Calu3 (cell line): ENCODE measurements at places on chromosomes 3 and 15. TPM values are rescaled to one million over a fixed set of nuclear protein-coding genes. Genes with fewer than 3 reads are reported as not detected.

GRCh38 chr3:44932986-44933944, 42.7 kb downstream of the ZDHHC3 start:
- H3K4me3 ChIP-seq, result no peak overlapping the region
- no peaks in the 10 kb centered on the region for H3K4me1 ChIP-seq
- DNase-seq, result no peak

- no peak overlapping the region for H3K27ac ChIP-seq
- H3K4me3 ChIP-seq, result peak overlapping the region; percentile 36
- peak; percentile 35 for DNase-seq
Measured at GRCh38 chr3:45915518-45916231, 27.6 kb upstream of the CXCR6 start.

DNA sequence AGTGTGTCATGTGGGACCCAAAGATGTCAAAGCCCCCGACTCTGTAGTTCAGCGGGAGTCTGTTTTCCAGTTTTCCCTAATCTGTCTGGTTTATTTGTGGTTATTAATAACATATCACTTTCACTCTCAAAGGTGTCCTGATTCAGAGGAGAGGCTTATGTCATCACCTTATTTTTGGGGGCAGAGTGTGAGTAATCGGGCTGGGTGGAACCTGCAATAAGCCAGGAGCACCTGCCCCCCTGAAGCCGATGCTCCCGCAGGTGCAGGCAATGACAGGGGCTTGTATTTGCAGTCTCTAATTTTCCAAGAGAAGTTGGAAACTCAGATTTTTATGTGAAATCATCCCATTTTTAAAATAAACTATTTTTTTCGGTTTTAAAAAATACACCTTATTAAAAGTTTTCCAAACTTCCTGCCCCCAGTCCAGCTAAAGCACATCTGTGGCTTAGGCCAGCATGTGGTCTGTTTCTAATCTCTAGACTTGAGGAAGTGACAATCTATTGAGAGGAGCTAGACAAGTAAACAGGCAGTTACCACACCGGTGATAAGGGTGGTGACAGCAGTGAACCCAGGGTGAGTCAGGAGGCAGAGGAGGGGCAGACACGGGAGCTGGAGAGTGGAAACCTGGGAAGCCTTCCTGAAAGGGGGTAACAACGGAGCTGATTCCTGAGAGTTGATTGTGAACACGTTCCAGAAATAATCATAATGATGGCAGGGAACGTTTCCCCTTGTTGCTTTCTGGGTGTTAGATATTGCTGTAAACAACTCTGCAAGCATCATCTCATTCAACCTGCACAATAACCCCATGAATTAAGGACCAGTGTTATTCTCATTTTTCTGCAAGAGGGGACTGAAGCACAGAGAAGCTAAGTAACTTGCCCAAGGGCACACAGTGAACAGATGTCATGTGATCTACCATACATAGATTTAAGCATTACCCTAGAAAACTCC, 37.2 kb downstream of the BHLHE40 start:
- peak; percentile 74 for DNase-seq
- peak overlapping the region; percentile 97 for H3K27ac ChIP-seq
- peak overlapping the region; percentile 41 for H3K4me3 ChIP-seq
- H3K36me3 ChIP-seq, result peaks cover 35% of the 10 kb centered on the region
- peaks cover 79% of the 10 kb centered on the region for H3K4me1 ChIP-seq

The ARNT2 gene
- total RNA-seq, result 1.3 and 3.6 TPM in 2 replicates

- H3K4me3 ChIP-seq, result no peak overlapping the region
- H3K4me1 ChIP-seq, result peaks cover 7% of the 10 kb centered on the region
Measured at GRCh38 chr3:185900228-185900627, 37.6 kb downstream of the TRA2B start.

The DUOXA1 gene
- total RNA-seq, result not detected in 2 replicates

DNA sequence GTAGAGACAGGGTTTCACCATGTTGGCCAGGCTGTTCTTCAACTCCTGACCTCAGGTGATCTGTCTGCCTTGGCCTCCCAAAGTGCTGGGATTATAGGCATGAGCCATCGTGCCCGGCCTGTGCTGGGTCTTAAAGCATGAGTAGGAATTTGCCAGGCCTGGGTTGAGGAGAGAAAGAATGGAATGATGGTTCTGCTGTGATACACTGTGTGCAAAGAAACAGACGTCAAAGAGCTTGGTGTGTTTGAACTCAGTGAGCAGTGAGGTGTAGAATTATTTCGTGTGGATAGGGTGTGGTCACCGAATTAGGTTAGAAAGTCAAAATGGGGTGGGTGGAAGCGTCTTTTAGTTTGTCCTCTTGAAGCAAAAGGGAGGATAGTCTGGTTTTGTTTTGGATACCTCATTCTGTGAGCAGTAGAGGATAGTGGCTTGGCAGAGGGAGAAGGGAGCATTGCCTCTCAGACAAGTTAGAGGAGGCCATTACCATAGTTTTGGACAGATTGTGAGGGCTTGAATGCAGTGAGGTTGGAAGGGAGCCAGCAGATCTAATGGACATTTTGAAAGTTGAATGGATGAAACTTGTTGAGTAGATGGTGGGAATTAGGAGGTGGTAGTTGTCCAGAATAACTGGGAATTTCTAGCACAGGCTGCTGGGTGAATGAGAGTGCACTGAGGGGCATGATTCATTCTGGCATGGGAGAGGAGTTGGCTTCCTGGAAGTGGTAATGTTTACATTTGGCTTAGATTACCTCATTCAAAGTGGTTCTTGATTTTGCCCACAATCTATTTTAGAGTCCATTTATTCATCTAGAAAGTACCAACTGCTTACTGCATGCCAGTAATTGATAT, 27.2 kb downstream of the AKAP13 start:
- peak overlapping the region; percentile 31 for H3K4me3 ChIP-seq
- H3K4me1 ChIP-seq, result peaks cover 69% of the 10 kb centered on the region
- DNase-seq, result peak; percentile 57
- peaks cover 18% of the 10 kb centered on the region for H3K36me3 ChIP-seq

The ANXA2 gene
- 3,100 and 3,305 TPM in 2 replicates for total RNA-seq

DNA sequence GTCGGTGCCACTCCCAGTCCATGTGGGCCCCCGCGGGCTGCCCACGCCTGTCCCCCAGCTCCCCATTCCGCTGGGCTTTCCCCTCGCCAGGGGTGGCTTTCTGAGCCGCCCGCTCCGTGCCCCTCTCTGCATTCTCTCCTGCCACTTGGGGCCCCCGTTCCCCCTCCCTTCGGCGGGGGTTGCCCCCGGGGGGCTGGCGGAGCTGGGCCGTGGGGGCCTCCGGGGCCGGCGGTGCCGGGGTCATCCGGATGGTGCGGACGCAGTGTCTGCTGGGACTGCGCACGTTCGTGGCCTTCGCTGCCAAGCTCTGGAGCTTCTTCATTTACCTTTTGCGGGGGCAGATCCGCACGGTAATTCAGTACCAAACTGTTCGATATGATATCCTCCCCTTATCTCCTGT, 46.5 kb downstream of the GRAMD1C start:
- H3K27me3 ChIP-seq, result no peaks in the 10 kb centered on the region
- H3K36me3 ChIP-seq, result no peaks in the 10 kb centered on the region
- H3K27ac ChIP-seq, result no peak overlapping the region

- H3K4me3 ChIP-seq, result no peak overlapping the region
- H3K27ac ChIP-seq, result no peak overlapping the region
- DNase-seq, result no peak
- no peaks in the 10 kb centered on the region for H3K4me1 ChIP-seq
- no peaks in the 10 kb centered on the region for H3K27me3 ChIP-seq
Measured at GRCh38 chr3:117226932-117227331, 517.4 kb downstream of the TUSC7 start.

The ZNF662 gene
- 1.1 and 1.2 TPM in 2 replicates for total RNA-seq

The TGM5 gene
- not detected in 2 replicates for total RNA-seq

DNA sequence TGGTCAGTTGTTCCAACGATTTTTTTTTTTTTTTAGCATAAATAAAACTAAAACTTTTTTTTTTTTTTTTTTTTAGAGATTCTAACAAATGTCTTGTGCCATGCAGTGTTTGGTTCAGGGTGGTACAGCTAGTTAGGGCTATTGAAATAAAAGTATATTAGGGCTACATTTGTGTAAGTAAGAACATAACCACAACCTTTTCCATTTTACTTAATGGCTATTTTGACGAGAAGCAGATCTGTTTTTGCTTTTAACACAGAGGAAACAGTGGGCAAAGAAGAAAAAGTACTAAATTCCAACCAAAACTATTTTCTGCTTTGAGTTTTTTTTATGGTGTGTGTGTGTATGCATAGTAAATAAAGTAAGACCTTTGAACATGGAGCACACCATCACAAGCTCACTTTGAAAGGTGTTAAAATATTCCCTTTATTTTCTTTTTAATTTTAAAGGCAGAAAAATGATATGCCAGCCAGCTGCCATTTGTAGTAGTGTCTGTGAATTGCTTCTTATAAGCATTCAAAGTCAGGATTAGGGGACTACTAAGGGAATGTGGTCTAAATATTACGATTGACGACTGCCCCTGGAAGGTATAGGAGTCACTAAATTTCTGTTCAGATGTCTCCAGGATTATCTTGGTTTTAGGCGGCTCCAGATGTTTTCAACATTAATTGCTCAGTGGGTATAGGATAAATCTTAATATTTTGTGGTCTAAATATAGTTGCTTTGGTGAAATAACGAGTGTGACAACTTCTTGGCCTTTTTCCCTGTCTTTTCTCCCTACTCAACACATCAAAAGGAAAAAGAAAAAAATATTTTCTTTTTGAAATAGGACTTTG, 3.1 kb downstream of the RARB start:
- no peak for DNase-seq
- H3K27ac ChIP-seq, result peak overlapping the region; percentile 91
- H3K4me3 ChIP-seq, result peak overlapping the region; percentile 85
- H3K36me3 ChIP-seq, result peaks cover 73% of the 10 kb centered on the region

DNA sequence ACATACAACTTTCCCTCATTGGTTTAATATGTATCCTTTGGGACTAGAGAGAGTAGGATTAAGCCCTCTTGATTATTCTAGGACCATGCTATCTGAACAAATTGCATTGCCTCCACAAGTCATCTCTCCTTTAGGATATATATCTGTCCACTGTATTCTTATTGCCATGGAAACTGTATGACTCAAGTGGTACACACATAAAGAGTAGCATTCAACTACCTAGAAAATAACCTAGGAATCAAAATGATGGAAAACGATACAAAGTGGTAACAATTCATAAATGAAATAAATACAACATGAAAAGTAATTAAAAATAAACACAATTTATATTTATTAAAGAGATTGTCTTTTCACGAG, 212.1 kb upstream of the P2RY1 start:
- H3K4me1 ChIP-seq, result peaks cover 20% of the 10 kb centered on the region
- no peak overlapping the region for H3K27ac ChIP-seq
- H3K4me3 ChIP-seq, result no peak overlapping the region
- H3K27me3 ChIP-seq, result no peaks in the 10 kb centered on the region

- no peaks in the 10 kb centered on the region for H3K4me1 ChIP-seq
- H3K4me3 ChIP-seq, result no peak overlapping the region
- H3K36me3 ChIP-seq, result no peaks in the 10 kb centered on the region
- no peak overlapping the region for H3K27ac ChIP-seq
- H3K27me3 ChIP-seq, result peaks cover 100% of the 10 kb centered on the region
Measured at GRCh38 chr3:156389449-156389950, 165.4 kb downstream of the SSR3 start.

The RASGRF1 gene
- total RNA-seq, result 2.2 and 2.9 TPM in 2 replicates

The SCN11A gene
- 0.09 TPM in 1 of 2 replicates, not detected in the other for total RNA-seq

The SEMA3B gene
- total RNA-seq, result 20.3 and 25.7 TPM in 2 replicates

The GP9 gene
- not detected in 2 replicates for total RNA-seq

The VEPH1 gene
- total RNA-seq, result 26.0 and 35.1 TPM in 2 replicates

DNA sequence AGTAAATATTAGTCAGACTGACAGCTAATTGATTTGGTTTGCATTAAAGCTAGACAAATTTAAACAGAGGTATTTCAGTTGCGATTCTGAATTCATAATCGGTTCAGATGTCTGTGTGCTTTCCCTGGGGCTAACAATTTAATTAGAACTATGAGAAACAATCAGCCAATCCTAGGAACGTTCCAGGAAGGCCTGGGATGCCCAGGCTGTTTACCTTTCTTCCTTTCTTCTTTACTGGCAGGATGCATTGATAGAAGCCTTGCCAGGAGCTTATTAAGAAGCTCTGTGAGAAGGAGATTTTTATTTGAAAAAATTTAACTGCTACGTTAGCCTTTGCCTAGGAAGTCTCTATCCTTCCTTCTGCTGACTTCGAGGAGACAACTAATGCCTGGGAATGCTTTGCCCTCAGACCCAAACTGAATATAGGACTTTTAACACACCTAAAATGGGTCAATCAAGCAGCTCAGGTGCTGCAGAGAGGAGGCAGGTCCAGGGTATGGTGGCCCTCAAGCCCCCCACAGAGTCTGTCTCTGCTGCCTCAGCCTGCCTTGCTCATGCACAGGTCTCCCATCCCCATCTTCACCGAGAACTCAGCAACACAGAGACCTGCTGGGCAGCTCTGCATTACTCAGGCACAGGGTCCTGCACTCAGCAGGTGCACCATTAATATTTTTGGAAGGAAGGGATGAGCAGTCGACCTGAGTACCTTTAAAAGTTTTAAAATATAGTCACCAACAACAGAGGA, 48.5 kb downstream of the PCSK6 start:
- no peak for DNase-seq
- H3K27me3 ChIP-seq, result no peaks in the 10 kb centered on the region
- H3K27ac ChIP-seq, result no peak overlapping the region
- H3K4me1 ChIP-seq, result peaks cover 20% of the 10 kb centered on the region

DNA sequence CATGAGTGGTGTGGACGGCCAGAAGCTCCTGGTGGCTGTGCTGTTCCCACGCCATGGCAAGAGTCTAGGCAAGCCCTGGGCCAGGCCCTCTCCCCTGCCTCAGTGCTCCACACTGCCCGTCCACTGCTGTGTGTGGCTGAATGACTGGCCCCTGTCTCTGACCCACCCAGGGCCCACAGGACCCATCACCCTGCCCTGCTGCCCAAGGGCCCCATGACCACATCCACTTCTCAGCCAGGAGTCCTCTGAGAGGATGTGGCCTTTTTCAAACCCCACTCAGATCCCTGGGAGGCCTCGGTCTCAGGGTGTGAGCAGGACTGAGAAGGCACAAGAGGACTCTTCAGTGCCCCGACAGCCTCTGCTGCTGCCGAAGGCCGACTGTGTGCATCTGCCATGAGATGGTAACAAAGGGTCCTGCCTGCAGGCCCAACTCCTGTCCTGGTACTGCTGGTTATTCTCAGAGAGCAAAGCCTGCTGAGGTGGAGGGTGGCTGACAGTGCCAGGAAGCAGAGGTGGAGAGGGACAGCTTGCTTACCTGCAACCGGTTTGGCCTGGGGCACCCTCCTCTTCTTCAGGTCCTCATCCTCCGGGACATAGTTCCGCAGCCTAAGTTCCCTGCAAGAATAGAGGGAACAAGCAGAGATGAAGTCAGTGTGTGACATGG, 47.5 kb downstream of the PTH1R start:
- peaks cover 33% of the 10 kb centered on the region for H3K36me3 ChIP-seq
- no peaks in the 10 kb centered on the region for H3K27me3 ChIP-seq
- DNase-seq, result no peak
- no peak overlapping the region for H3K4me3 ChIP-seq

- H3K36me3 ChIP-seq, result peaks cover 10% of the 10 kb centered on the region
- no peak overlapping the region for H3K4me3 ChIP-seq
- H3K4me1 ChIP-seq, result no peaks in the 10 kb centered on the region
- no peak for DNase-seq
Measured at GRCh38 chr3:130948001-130948773, 54.3 kb downstream of the ATP2C1 start.
